Retinal pigment epithelial cell (primary cell): ENCODE measurements at places on chromosomes 2 and 18.

DNA sequence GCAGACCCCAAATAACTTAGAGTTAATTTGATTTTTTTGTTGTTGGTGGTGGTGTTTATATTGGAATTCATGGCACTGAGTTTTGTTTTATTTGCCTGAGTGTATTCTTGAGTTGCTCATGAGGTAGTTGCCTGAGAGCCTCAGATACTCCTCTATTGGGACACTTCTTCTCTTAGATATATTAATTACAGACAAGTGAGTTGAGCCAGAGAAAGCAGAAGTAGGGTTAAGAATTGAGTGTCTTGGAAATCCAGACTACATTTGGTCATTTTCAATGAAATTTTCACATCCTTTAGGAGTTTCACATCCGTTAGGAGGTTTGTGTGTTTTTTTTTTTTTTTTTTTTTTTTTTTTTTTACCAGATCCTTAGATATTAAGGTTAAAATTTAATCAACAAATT is 29.0 kb downstream of the FMNL2 start:
- DNase-seq = no peak

DNA sequence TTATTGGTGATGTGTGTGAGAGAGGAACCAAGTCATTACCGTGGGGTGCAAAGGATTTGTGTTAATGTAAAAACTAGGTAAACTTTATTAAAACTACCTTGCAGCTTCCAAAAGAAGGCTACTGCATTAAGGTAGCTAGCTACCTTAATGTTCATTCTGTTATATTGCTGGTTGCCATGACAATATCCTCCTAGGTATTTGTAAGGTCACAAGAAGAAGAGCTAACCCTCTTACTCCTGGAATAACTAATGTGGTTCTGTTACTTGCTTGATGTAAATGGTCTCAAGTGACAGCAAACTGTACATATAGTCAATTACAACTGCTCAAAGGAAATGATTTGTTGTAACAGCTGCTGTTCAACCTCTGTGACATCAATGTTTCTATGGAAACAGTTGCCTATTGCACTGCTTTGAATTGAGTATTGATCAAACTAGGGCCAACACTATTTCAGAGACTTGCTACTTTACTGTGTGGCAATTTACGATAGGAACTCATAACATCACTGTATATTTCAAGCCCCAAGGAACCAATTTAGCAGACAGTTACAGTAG is 319.8 kb upstream of the HNRNPA3 start:
- no peak for DNase-seq

DNA sequence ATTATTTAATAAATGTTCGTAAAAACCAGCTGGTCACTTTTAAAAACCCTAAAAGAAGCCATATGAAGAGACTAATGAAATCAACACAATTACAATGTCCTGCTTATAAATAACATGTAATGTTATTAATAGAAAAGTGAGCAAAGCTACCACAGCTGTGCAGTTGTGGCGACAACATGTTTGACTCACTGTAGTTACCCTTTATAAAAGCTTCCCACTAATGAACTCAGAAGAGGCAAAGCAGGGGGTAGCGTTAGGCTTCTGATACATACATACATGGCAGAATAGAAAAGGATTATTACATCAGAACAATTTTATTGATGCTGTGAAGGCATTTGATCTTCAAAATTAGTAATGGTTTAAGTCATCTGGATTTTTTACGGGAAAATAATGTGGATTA is 219.7 kb downstream of the SLC4A10 start:
- no peak for DNase-seq

- DNase-seq = no peak
Measured at GRCh38 chr2:49271060-49271606, 116.8 kb upstream of the FSHR start.

- no peak for DNase-seq
Measured at GRCh38 chr18:63131106-63131958, 188.2 kb downstream of the BCL2 start.

GRCh38 chr18:31213641-31214040 is 51.0 kb upstream of the DSC1 start:
- no peak for DNase-seq
